Hematopoietic multipotent progenitor cell treated with erythropoietin and hydrocortisone succinate and interleukin-3 and kit ligand, for 4 days (in vitro differentiated cells): ENCODE measurements at places on chromosomes 13 and 19.

- peak; percentile 41 for DNase-seq
Measured at GRCh38 chr13:24040835-24041234, 119.7 kb upstream of the SPATA13 start.

GRCh38 chr13:104074326-104074725, 1008.1 kb upstream of the SLC10A2 start:
- no peak for DNase-seq

DNA sequence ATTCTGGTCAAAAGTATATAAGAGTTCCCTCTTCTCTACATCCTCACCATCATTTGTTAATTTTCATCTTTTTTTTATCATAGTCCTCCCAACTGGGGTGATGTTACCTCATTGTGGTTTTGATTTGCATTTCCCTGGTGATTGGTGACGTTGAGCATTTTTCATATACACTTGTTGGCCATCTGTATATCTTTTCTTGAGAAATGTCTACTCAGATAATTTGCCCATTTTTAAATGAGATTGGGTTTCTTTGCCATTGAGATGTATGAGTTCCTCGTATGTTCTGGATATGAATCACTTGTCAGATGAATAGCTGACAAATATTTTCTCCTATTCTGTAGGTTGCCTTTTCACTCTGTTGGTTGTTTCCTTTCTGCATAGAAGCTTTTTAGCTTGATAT, 2.4 kb downstream of the CD33 start:
- peak; percentile 54 for DNase-seq

- peak; percentile 42 for DNase-seq
Measured at GRCh38 chr13:94433055-94433961, 46.2 kb downstream of the DCT start.
